ENCODE measurements at places on chromosomes 5 and 9.
A peak's percentile ranks its signal among the peaks of the same experiment; 100 is the strongest.

DNA sequence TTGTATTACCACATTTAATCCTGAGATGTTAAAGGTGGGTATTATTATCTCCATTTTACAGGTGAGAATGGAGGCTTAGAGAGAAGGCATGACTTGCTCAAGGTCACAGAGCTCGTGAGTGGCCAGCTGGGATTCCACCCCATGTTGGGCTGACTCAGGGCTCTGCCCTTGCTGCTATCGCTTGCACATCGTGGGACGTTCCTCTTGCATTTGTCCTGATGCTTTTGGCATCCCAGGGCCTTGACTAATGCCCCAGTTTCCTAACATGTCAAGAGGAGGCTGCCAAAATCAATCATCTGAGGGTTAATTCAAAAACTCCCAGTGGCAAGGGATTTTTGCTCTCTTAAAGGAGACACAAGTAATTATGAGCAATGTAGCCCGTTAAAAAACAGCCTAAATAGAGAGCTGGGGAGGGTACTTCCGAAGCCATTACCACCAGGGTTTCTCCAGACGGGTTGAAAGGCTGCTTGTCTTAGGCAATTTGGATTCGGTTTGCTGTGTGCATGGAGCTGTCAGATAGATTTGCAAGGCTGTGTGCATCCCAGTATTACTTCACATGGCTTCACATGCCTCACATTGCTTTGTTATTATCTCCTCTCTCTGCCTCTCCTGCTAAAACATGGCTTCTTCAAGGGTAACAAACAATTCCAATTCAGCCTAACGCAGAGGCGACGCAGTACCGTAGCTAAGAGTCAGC lies 347.4 kb downstream of the DRD1 start:
- no peak for DNase-seq

GRCh38 chr9:28981129-28981528 lies 1407.8 kb upstream of the C9orf72 start:
- DNase-seq = no peak

DNA sequence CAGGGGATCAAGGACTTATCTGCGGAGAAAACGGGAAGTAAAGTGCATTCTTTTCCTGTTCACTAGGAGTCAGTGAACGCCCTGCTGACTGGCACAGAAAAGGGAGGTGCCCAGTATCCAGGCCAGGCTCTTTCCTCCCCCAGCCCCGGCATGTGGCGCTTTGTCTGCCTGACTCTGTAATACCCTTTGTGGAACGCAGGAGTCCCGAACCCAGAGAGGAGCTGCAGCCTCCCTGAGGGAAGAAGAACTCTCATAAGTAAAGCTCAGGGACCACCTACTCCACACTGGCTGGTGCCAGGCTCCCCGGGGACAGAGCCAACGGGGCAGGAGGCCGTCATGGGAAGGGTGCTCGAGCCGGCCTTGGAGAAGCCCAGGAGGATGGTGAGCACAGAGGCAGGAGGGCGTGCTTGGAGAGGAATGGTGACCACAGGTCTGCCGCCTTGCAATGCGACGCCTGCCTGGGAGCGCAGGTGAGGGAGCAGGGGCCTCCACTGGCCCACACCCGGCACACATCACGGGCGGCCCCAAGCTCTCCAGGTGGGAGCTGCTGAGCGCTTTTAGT lies 31.5 kb downstream of the VAV2 start:
- no peak for DNase-seq

- DNase-seq = no peak
Measured at GRCh38 chr9:21027295-21027694, 4.1 kb downstream of the HACD4 start.

DNA sequence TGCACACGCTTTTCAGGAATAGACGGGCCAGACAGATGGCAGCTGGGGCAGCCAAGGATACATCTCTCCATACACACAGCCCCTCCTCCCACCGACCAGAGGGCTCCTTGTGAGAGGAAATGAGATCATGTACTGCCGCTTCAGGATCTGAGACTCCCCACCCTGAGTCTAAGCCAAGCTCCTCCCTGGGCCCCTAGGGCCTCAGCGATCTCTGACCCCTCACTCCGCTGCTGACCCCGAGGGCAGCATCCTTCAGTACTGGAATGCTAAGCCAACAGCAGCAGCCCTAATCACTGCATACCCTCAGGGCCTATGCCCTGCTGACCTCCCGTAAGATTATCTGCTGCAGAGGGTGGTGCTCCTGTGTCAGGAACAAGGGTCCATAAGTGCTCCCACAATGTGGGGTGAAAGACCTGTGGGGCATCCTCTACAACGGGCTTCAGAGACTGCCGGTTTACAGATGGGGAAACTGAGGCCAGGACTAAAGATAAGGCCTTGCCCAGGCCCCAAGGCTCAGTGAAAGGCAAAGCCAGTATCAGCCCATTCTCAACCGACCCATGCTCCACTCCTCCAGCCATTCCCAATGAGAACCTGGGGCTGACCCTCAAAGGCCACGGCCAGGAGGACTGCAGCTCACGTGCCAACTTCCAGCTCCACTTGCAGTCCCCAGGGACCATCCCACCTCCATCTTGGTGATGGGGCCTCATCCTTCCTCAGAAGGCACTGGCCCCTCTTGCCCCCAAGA lies 37.5 kb downstream of the BICD2 start:
- no peak for DNase-seq

GRCh38 chr9:89036383-89036782 lies 45.1 kb downstream of the S1PR3 start:
- no peak for DNase-seq

GRCh38 chr5:95422838-95423237 lies 31.7 kb downstream of the FAM81B start:
- no peak for DNase-seq

DNA sequence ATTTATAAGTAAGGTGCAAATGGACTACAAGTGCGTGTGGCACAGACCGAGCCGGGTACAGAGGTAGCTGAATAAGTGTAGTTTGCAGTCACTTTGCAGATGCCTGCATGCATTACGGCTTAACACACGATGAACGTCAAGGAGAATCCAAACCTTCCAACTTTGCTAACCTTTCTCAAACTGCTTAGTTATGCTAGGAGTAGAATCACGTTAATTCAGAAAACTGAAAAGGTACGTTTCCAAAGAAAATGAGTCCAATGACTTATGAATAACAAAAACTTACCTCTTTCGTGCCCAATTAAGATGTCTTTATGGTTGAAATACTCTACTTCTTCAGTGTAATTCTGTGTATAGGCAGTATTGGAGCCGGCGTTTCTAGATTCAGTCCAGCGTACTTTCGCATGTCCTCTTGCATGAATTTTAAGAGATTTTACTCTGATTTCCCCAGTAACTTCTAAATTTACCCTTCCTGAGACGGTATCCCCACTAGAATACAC lies 539 bp downstream of the ARRDC3 start:
- peak; percentile 4 for DNase-seq

GRCh38 chr5:174300118-174300940 lies 254.8 kb downstream of the NSG2 start:
- peak; percentile 27 for DNase-seq

- DNase-seq = no peak
Measured at GRCh38 chr5:67806654-67807438, 408.7 kb upstream of the PIK3R1 start.

DNA sequence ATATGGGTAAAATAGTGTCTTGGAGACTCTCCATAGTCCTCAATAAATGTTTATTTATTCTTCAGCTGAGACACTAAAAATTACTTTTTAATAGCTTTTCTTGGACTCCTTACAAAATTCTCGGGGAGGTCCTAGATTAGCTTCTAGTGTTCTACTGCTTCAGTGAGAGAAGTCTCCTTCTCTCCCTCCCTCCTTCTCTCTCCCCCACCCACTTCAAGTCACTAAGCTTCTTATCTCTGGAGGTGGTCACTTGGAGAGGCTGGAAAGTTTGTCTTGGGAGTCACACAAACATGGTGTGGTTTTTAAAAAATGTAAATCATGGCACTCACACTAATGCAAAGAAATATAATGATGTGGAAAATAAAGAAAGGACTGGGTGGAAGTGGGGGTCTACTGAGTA lies 64.1 kb downstream of the SEMA6A start:
- no peak for DNase-seq

GRCh38 chr5:179284751-179285631 lies 60.3 kb downstream of the ADAMTS2 start:
- DNase-seq = no peak

DNA sequence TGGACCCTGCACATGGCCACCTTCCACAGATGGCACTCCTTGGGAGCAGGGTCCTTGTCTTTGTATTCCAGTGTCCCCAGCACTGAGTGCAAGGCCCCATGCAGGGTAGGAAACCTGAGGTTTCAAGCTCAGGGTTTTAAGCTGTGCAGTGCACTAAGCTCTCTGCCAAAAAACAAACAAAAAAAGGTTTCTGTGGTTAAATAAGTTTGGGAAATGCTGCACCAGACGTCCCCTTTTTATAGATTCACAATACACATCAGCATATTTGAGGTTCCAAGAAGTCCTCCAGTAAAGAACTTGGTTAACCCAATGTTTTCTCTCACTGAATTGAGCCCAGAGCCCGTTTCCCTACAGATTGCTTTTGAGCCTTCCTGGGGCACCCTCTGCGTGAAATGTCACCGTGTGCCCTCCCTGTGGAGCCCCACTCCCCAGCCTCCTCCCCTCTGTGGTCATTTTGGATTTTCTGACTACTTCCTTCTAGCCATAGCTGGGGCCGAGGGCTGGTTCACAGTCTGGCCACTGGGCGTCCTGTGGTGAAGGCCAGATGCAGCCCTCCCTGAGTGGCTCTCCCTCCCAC lies 17.1 kb downstream of the DELE1 start:
- DNase-seq = no peak

DNA sequence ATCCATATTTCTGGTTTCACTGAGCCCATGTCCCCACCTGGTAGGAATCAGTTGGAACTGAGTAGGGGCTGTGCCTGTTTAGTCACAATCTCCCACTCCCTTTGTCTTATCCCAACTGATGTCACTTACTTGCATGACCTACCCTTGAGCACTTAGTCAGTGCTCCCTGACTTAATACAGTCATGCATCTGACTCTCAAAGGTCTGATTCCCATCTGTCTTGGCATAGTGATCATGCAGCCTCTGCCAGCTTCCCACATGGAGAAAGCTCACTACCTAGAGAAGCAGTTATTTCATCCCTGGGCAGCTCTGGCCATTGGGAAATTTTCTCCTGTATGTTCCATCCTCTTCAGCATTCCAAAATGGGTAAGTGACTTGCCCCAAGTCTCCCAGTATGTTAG lies 24.8 kb downstream of the ABLIM3 start:
- DNase-seq = no peak

GRCh38 chr5:4995014-4995413 lies 145.1 kb upstream of the ADAMTS16 start:
- DNase-seq = no peak

GRCh38 chr5:68565427-68565826 lies 349.9 kb downstream of the PIK3R1 start:
- DNase-seq = no peak

DNA sequence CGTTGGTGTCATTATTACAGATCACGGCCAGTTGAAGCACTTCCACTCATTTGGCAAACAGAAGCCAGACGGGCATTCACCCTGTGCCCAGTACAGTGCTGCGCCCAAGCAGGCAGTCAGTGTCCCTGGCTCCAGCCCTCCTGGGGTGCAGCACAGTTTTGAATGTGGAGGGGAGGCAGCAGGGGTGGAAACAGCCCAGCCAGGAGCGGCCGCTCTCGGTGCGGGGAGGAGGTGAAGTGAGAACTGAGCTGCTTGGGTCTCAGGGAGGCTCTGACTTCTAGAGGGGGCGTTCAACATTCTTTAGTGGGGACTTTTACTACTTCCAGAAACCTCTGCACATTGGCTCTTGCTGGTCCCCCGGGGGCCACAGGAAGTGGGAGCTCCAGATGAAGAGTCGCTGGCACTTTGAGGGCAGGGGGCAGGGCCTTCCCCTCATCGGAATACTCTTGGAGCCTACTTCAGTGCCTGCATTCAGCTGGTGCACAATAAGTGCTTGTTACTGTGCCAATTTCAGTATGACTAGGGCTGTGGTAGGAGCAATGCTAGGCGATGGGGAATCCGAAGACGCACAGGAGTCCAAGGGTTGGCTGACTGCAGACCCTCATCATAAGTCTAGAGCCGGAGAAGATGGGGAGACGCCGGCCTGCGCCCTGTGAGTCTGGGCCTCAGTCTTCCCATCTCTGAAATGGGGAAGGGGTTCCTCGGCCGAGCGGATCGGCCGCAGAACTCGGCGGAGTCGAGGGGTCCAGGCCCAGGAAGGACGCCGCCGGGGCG lies 492 bp upstream of the NEK6 start:
- peak; percentile 59 for DNase-seq

GRCh38 chr9:82934949-82935348 lies 128.0 kb downstream of the RASEF start:
- no peak for DNase-seq

- peak; percentile 42 for DNase-seq
Measured at GRCh38 chr5:143182901-143183820, 220.3 kb downstream of the NR3C1 start.

DNA sequence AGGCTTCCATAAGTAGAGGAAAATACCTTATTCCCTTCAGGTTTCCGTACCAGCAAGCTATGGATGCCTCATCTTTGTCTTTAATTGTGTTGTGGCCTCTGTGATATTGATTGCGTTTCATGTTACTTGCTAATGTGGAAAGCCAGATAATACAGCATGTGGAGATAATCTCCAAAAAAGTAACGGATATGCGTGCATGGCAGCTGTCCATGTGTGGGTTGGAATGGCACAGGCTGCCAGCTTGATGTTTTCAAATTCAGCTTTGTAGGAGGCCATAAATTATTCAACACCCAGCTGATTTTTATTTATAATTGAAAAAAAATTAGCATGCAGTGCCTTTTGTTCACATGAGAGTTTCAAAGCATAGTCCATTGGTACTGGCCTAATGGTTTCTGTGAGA lies 144.9 kb downstream of the GIN1 start:
- no peak for DNase-seq

DNA sequence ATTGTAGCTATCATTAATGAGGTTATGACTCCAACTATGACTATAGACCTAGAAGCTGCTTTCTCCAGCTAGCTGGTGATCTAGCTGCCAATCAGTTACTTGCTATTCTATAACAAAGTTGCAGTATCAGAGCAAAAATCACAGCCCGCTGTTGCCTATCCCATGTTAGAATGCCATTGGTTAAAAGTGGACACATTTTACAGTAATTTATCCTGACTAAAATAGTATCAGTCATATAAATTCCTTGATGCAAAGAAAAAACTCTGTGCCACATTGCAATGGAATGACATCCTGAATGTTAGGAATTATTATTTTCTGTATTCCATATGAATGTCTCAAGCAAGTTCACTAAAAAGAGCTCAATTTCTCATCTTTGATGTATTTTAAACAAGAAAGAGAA lies 626.5 kb downstream of the PDE4D start:
- no peak for DNase-seq

- no peak for DNase-seq
Measured at GRCh38 chr5:1293416-1294205, 1.3 kb downstream of the TERT start.
